ENCODE measurements at places on chromosomes 13 and 19. TPM values are rescaled to one million over a fixed set of nuclear protein-coding genes. Genes with fewer than 3 reads are reported as not detected.

The RXFP2 gene
- total RNA-seq: not detected

The IZUMO1 gene
- total RNA-seq: not detected

The PTPRS gene
- total RNA-seq: 168 TPM

The FPR2 gene
- not detected for total RNA-seq

DNA sequence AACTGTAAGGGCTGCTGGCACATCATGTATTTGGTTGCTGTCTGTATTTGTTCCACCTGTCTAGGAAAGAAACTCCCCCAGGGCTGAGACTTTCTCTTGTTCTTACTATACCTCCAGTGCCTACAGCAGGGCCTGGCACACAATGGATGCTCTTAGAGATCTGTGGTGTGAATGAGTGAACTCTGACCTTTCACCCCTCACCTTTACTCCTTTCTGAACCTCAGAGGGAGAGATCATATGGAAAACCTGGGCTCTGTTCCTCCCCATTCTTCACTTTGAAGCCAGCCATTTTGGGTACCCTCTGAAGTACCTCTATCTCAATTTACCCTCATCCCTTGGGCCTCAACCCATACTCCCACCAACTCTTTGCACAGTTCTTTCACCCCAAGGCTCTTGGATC lies 3.1 kb downstream of the DYRK1B start:
- DNase-seq: no peak

DNA sequence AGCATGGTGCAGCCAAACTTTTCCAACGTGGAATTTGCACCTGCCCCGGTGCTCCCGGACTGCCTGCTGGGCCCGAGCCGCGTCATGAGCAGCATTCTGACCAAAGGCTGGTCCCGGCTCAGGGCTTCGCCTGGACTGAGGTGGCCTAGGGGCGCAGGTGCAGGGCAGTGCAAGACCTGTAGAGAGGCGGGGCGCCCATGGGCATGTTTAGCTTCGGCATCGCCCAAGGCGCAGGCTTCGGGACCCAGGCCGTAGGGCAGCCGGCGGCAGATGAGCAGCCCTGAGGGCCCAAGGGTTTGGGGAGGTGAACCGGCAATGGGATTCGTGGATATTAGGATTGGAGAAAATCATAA lies 23.8 kb downstream of the LRFN3 start:
- no peak for DNase-seq

- DNase-seq: no peak
These were observed 83.5 kb upstream of the FNDC3A start for GRCh38 chr13:48892053-48892687.

DNA sequence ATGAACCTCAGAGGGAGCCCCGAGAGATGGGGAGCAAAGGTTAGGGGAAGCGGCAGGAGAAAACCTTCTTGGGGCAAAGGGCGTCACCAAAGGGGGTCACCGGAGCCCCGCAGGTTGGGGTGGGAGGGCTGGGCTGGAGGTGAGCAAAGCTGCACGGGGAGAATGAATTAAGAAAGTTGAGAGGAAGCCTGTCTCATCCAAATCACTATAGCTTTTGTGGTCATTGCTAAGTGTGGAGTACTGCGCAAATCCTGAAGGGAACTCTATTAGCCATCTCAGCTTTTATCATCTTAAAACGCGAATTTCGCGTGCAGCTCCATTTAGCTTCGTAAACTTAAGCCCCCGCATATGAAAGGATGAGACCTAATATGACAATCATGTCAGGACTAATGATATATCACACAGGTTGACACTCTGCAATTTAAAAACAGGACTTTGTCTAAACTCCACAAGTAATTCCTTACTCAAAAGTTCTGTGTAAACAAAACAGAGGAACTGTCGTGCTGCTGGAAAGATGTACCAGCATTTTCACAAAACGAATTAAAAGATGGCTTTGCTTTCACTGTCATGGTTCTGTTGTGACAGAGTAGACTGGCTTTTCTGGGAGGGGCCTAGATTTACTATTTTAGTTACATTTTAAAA lies 631 bp downstream of the LACC1 start:
- no peak for DNase-seq

DNA sequence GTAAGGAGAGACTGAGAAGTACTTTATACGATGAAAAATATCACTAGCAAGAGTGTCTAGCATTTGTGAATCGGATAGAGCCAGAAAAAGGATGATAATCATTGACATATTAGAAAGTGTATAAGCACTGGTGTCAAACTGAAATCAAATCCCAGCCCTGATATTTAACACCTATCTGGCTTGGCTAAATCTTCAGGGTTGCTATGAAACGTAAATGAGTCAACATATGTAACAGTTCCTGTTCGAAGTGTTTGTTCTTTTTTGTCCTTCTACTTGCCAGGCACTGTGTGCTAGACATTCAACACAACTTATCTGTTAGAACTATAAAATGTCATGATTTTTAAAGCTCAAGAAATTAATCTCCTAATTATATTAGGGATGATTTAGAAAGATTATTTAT lies 40.8 kb downstream of the SERPINE3 start:
- no peak for DNase-seq

- DNase-seq: no peak
These were observed 119.2 kb downstream of the CYSLTR2 start for GRCh38 chr13:48772908-48773307.

GRCh38 chr19:35512831-35513627 lies 420 bp downstream of the DMKN start:
- no peak for DNase-seq

GRCh38 chr13:94749162-94749561 lies 36.8 kb upstream of the SOX21 start:
- DNase-seq: no peak

DNA sequence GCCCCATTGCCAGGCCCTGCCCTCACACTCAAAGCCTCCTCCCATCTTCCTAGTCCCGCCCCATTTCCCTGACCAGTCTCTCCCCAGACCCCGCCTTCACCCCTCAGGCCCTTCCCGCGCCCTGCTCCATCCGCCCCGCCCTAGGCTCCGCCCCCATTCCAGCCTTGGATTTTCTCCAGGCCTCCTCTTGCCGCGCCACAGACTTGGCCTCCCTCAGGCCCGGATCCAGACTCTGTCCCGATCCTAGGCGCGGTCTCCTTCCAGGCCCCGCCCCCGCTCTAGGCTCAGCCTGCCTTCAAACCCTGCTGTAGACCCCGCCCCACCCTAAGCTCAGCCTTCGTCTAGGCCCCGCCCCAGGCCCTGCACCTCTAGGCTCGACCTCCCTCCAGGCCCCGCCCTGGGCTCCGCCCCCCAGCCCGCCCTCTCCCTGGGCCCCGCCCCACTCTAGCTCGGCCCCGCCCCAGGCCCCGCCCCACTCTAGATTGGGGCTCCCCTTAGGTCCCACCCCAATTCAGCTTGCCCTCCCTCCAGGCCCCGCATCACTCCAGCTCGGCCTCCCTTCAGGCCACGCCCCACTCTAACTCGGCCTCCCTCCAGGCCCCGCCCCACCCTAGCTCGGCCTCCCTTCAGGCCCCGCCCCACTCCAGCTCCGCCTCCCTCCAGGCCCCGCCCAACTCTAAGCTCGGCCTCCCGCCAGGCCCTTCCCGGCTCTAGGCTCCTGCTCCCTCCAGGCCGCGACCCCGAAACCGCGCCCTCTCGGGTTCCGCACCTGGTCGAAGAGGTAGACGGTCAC lies 18.5 kb downstream of the LMTK3 start:
- peak; percentile 85 for DNase-seq

DNA sequence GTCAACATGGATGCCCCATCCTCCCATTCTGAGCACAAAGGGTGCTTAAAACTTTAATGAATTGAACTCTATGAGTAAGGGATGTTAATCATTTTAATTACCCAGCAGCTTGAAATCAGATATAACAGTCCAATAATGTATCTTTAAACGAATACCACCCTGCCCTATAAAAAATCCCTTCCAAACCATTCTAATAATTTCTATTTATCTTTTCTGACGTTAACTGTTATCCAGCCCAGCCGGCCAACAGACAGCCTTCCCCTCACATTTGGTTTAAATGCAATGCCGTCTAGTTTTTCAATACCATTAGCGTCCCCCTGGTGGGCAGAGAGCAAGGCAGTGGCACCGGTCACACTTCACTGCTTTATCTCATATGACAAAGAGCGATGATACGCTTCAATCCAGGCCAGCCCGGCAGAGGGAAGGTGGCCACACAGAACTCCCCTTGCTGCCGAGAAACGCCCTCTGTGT lies 402.2 kb upstream of the ZNF507 start:
- no peak for DNase-seq

DNA sequence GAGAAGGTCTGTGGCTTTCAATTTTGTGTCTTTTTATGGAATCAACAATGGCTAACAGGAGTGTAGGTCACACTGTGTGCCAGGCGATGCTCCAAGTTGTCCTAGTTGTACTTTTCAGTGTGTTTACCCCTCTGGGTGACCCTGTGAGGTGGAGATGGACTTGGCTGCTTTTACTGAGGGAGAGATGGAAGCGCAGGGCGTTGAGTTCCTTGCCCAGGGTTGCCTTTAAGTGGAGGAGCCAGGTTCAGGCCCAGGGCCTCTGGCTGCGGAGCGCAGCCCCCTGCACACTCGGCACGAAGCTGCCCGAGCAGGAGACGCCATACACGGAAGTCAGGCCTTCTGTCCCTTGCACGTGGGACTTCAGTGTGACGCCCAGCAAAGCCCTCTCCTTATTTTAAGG lies 112.8 kb downstream of the RAB20 start:
- no peak for DNase-seq

DNA sequence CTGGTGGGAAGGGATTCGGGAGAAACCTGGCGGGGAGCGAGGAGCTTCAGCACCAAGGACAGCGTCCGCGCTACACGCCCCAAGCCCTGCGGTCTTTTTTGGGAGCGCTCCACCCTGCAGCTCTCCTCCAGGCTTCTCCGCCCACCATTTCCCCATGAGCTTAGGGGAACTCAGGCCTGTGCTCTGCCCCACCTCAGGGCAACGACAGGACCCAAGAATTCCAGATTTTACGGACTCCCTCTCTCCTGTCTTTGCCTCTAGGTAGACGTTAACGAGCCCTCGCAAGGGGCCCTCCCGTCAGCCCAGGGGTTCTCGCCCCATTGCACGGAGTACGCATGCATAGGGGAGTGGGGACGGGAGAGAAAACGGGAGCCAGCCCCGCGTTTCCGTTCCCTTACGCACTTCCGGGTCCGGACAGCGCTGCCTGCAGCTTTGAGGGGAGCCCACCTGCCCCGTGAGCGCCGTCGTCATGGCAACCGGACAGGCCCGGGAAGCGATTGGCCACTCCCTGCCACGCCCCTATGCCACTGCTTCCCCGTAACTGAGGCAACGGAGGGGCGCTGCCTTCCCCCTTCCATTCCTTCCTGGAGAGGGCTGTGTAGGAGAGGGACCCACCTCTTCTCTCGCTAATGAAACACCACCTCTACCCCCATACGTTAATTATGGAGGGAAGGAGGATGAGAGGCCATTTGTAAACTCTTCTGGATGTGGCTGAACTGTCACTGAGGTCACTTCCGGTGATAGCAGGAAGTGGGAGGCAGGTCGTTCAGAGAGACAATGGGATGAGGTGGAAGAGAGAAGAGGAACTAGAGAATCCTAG lies 20.8 kb downstream of the NOVA2 start:
- peak; percentile 45 for DNase-seq

DNA sequence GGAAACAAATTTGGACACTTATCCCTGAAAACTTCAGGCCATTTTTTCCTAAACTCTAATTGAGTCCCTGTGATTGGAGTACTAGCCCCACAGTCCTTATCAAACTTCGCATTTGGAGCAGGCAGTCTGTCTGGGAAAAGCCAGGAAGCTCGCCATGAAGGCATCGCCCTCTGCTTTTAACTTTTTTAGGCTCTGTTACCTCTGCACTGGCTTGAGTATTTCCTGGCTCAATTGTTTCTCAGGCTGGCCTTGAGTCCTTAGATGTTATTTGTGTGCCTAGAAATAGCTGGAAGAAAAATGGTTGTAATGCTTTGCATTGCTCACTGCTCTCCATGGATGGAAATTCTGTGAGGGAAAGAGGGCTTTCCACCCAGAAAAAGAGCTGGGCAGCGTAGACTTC lies 24.2 kb downstream of the ACTN4 start:
- DNase-seq: no peak

- DNase-seq: no peak
These were observed 5.1 kb downstream of the ZNF555 start for GRCh38 chr19:2846180-2846894.

DNA sequence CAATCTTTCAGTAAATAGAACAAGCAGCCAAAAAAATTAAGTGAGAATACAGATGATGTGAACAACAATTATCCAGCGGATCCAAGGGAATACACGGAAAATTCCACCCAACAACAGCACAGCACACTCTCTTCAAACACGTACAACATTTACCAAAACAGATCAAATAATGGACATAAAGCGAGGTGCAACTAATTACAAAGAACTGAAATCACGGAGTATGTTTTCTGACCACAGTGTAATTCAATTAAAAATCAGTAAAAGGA lies 26.2 kb downstream of the MIER2 start:
- DNase-seq: no peak

DNA sequence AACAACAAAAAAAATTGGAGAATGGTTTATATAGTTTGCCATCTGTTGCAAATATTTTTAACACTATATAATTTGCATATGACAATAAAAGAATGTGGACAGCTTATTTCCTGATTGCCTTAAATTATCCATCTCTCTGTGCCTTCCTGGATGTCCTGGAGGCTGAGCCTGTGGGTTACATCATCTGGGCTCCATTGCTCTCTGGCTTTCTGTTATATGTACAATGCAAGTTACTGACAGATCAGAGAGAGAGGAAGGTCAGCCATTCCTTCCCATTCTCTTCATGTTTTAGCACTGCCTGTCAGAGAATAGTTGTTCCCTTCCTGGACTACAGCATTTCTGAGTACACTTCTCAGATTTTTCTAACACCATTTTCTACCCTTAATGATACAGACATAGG lies 758.3 kb upstream of the PCDH20 start:
- no peak for DNase-seq

DNA sequence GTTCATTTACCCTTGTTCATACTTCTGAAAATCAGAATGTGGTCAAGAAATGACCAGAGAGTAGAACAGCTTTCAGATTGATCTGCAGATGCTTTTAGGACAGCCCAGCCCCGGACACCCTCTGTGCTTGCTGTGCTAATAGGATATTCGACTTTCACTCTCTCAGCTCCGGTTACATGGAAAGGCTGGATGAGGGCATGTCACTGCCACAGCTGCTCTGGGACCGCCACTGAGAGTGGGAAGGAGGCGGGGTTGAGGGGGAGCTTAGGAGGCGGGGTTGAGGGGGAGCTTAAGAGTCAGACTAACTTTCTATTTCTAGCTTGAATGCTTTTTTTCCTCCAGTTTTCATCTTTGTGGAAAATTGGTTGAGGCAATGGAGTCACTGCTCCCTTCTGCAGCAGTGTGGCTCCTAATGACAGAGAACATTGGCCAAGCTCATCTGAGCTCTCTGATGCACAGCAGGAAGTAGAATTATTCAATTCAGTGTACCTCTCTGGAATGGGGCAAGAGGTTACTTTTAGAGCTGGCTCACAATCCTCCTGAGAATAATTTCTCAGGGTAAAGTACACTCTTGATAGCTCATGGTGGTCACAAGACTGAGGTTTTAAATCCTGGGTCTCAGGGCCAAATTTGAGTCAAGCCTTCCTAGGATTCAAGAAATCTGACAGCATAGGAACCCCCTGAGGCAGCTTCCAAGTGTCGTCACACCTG lies 74.6 kb upstream of the NPAS1 start:
- DNase-seq: peak; percentile 27

GRCh38 chr13:110300090-110300815 lies 6.7 kb downstream of the COL4A1 start:
- DNase-seq: no peak

- DNase-seq: no peak
These were observed 13.4 kb downstream of the TECR start for GRCh38 chr19:14542711-14543328.

GRCh38 chr13:23743278-23744076 lies 145.7 kb downstream of the MIPEP start:
- no peak for DNase-seq
